ENCODE measurements at places on chromosomes 11 and 22. TPM values are rescaled to one million over a fixed set of nuclear protein-coding genes. Genes with fewer than 3 reads are reported as not detected.

GRCh38 chr22:41949297-41949965 lies 2.5 kb upstream of the CENPM start:
- DNase-seq = no peak

DNA sequence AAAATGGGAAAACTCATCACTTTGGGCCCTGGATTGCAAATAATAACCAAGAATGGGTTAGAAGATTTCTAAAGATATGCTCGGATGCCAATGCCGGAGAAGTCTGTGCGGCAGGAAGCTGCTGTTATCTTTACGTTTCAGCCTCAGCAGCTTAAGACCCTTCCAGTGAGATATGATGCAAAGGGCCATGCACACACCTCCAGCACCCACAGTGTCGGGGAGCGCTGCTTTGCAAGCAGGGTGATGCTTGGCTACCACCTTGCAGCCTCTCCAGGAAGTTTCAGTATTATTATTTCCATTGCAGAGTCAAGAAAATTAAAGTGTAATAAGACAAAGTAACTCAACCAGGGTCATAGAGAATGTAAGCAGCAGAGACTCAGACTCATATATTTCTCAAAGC lies 37.3 kb downstream of the LARGE1 start:
- no peak for DNase-seq

- no peak for DNase-seq
Observed at GRCh38 chr11:67374571-67375281, 1.3 kb upstream of the CLCF1 start.

DNA sequence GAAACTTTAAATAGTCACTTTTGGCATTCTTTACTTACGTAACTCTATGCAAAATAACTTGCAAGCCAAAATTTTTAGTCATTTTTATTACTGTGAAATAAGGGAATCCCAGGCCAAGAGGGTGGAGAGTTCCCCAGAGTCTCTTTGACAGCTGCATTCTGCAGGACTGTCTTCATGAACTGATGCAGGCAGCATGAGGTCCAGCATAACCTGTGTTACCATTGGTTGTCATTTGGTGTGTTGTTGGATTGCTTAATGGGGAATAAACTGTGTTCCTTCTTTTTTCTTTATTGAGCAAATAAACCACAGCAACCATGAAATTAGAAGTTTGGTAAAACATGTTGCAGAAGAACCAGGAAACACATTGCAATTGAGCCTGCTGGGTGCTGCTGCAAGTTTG lies 24.6 kb downstream of the MMP27 start:
- no peak for DNase-seq

DNA sequence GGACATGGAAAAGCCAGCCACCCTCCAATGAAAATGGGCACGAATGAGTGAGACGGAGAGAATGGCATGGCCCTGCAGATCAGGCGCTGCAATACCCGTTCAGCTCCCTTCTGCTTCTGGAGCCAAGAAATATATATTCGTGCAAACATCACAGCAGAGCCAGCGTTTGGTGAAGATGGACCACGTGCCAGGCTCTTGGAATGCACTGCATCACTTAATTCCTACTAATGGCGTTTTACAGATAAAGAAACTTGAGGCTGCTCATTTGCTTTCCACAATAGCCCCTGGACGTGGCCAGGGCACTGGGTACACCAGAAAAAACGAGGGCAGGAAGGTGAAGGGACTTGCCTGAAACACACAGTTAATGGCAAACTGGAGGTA lies 1.6 kb upstream of the FXYD2 start:
- peak; percentile 25 for DNase-seq

- DNase-seq = no peak
Observed at GRCh38 chr22:30749272-30749671, 54.6 kb downstream of the OSBP2 start.

The CDC42EP2 gene
- total RNA-seq = 21.0 TPM

The INPPL1 gene
- total RNA-seq = 144 TPM

GRCh38 chr11:67492069-67492727 lies 9.4 kb downstream of the AIP start:
- DNase-seq = no peak

GRCh38 chr22:21451545-21452520 lies 15.4 kb upstream of the TMEM191C start:
- peak; percentile 31 for DNase-seq

The TRIM29 gene
- 192 TPM for total RNA-seq

GRCh38 chr22:48098243-48098920 lies 1335.9 kb downstream of the TBC1D22A start:
- DNase-seq = no peak

DNA sequence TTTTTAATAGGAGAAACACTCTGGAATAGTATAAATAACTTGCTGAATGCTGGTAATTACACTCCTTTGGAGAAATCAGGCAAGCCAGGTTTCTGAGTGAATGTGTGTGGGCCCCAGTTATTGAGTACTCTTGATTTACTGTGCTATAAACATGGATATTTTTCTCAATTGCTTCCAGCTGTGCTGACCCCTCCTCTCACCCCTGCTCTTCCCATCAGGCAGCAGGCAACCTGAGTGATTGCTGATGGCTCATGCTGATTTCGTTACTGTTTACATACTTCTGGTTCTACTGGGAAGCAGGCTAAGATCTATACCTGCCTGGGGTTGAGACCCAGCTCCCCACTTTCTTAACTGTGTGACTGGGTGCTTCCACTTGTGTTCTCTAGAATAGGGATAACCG lies 68.5 kb downstream of the DHCR7 start:
- no peak for DNase-seq

DNA sequence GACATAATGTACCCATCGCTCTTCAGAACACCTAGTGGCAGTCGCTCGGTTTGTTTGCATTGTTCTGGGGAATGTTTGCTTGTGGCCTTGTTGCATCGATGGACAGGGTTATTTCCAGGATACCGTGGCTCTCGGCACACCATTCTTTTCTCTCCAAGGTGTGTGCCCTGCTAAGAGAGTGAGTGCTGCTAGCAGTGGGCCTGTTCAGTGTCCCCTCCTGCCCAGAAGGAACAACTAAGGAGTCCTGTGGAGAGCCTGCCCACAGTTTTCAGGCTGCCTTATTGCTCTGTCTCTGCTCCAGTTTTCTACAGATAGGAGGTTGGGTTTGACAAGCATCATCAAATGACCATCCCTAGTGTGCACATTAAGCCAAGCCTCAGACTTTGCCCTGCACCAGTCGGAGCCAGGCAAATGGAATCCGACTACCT lies 1.4 kb downstream of the CRY2 start:
- DNase-seq = no peak

GRCh38 chr22:42299586-42300258 lies 29.3 kb upstream of the TCF20 start:
- DNase-seq = no peak

GRCh38 chr22:33785283-33785968 lies 134.8 kb downstream of the LARGE1 start:
- no peak for DNase-seq

- DNase-seq = no peak
Observed at GRCh38 chr11:20160425-20161229, at the start of gene DBX1. Gene DBX1, minus strand, starts transcription at chr11:20160475. Its CDS starts 151 bp downstream, at chr11:20160324.

- DNase-seq = no peak
Observed at GRCh38 chr22:45863981-45864751, 112.8 kb downstream of the WNT7B start.

DNA sequence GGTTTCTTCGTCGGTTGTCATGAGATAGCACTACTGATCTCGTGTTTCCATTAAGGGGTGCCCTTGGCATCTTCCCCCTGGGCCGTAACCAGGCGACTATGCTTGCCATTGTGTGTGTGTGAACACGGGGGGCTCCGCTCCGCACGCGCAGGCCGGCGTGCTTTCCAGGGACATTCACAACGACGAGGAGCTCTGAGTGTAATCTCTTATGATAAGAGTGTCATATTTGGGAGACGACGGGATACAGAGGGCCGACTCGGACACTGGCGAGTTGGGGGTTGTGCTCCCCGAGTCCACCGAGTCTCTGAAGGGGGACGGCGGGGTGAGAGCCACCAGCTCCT lies 170.9 kb upstream of the CTSC start:
- no peak for DNase-seq

DNA sequence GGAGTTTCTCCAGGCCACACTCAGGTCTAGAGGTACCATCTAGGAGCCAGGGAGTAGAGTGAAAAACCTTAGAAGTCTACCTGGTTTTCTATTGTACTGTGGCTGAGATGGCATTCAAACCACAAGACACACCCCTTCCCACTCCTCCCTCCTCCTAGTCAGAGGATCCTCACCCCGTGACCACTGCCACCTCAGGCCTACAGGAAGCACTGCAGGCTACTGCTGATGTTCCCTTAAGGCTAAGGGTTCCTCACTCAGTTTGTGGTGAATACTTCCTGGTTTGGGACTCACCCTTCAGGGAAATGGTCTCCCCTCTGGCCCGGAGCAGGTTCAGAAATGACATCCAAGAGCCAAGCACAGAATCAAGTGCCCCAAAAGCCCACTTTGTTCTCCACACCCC lies 1293.9 kb downstream of the JRKL start:
- DNase-seq = no peak

DNA sequence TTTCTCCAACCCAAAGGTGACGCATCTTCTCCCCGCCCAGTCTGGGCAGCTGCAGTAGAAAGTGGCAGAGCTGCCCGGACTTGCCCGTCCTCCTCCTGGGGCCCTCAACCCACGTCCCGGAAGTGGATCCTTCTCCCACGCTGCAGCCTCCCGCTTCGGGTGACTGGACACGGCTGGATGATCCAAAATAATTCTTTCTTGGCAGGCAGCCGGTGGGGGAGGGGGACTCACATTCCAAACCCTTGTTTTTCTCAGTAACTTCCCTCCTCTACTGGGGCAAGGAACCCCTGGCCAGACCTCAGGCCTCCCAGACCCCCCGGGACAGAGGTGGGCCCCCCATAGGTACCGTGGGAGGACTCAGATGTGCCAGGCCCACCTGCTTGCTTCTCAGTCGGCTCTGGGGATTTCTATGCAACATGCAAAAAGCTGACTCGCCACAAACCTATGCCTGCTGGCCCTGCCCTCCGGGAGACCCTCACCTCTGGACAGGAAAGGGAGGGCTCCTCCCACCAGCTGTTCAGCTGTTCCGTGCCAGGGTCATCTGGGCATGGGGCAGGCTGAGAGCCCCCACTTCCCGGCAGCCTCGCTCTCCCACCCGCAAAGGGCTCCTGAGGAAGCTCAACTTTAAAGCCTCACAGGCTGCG lies 1.4 kb downstream of the PLXNB2 start:
- DNase-seq = peak; percentile 94

DNA sequence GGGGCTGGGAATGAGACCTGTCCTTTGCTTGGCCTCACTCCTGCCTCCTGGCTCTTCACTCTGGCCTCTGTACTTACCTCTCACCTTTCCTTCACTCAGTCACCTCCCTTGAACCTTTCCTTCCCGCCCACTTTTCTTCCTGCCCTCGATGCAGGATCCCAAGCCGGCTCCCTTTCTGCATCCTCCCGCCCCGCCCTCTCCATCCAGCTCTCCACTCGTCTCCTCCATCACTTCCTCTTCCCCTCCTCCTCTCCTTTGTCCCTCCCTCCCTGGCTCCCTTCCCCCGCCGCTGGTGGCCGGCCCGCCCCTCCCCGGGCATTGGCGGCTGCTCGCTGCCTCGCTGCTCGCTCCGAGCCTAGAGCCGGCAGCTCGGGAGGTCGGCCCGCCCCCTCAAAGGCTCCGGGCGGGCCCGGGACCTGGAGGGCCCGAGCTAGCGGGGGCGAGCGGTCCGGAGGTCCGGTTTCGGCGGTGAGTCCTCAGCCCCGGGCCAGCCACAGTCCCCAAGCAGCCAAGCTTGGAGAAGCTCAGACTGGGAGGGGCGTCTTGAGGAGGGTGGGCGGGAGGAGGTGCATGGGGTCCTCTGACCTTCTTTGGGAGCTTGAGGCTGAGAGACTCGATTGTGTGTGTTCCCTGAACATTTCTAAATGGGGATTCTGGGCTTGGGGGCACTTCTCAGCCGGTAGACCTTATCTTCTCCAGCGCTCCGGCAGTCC lies 13.8 kb downstream of the PHLDB1 start:
- peak; percentile 90 for DNase-seq

DNA sequence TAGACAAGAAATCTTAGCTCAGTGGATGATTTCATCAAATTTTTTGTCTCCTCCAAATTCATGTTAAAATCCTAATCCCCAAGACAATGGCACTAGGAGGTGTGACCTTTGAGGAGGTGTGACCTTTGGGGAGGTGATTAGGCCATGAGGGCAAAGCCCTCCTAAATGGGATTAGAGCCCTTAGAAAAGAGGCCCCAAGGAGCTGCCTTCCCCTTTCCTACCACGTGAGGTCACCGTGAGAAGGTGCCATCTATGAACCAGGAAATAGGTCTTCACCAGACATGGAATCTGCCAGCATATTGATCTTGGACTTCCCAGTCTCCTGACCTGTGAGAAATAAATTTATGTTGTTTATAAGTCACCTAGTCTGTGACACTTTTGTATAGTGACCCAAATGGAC lies 138.7 kb downstream of the TRIM29 start:
- DNase-seq = no peak

The PAX6 gene
- not detected for total RNA-seq

GRCh38 chr11:71311176-71311925 lies 59.0 kb upstream of the SHANK2 start:
- peak; percentile 25 for DNase-seq

DNA sequence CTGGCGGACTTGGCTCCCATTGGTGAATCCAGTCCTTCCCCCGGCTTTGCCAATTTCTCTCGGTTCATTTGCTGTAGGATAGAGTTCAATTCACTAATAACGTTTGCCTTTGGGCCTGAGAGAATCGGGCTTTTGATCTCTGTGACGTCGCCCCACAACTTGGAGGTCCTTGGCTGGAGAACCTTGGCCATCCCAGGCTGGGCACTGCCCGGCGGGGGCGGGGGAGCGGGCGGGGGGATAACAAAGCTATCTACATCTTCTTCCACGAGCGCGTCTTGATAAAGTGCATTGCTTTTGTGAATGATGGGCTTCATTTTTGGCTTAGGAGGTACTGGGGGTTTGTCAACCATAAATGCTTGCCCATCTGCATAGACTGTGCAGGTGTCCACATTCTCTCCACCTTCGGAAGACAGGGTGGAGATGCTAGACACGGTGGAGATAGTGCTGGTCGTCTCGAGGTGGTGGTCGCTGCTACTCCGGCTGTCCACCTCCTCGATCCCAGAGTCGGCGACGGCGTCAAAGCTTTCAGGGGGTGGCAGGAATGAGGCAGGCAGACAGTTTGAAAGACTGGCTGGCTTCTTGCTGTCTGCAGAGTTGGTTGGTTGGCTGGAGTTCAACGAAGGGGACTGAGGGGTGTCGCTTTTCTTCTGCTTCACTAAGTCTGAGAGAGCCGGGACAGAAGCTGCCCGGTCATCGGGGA lies 87.1 kb downstream of the CTTN start:
- DNase-seq = no peak

DNA sequence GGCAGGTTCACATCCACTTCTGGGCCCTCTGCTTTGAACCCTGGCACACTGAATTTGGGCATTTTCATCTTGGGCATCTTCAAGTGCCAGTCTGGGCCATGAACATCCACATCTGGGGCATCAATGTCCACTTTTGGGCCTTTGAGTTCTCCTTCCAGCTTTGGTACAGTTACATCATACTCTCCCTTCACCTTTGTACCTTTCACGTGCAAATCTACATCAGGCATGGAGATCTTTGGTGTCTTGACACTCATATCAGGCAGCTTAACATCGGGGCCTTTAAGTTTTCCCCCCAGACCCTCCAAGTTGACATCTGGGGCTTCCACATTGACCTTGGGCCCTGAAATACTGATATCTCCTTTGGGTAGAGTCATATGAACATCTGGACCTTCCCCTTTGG lies 14.5 kb downstream of the AHNAK start:
- no peak for DNase-seq
